ENCODE measurements at places on chromosomes 6 and 20. TPM values are rescaled to one million over a fixed set of nuclear protein-coding genes. Genes with fewer than 3 reads are reported as not detected.

PDE7B gene
- total RNA-seq, result 0.42 TPM

RAET1E gene
- total RNA-seq, result not detected

ACTL10 gene
- 0.42 TPM for total RNA-seq

NHLRC1 gene
- 0.52 TPM for total RNA-seq

OOEP gene
- not detected for total RNA-seq
